ENCODE measurements at places on chromosomes 2 and 18.

GRCh38 chr2:143803936-143804335, 674.7 kb downstream of the ARHGAP15 start:
- H3K4me3 ChIP-seq: no peak overlapping the region
- H3K27me3 ChIP-seq: no peaks in the 10 kb centered on the region
- no peak for DNase-seq
- no peaks in the 10 kb centered on the region for H3K4me1 ChIP-seq

DNA sequence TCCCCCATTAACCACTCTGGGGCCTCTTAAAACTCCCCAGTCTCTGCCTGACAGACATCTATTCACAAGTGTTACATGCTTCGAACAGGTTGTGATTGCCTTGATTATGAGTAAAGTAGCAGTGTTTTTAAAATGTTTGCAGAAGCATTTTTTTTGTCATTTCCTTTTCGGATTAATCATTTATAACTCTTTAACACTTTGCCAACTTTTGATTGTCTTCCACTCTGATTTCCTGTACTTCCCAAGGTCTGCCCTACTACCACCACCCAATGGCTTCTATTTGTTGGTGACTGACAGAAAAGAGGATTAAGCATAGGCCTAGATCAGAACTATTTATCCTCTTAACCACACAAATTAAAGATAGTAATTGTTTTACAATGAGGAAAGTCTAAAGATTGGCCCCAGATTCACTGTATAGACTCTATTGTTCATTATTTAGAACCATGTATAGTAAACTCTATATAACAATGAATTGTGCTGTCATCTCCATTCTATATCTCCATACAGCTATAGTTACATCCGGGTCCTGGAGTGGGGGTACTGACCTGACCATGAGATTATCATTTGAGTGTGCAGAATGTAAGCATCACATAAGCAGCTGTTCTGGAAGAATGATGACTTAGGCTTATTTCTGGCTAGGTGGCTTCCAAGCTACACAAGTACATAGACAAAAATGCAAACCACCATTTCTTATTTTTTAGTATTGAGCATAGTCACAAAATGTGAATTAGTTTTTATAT, 110.3 kb upstream of the RBMS1 start:
- no peak for DNase-seq
- H3K36me3 ChIP-seq: no peaks in the 10 kb centered on the region

- H3K4me1 ChIP-seq: peaks cover 9% of the 10 kb centered on the region
- H3K4me3 ChIP-seq: no peak overlapping the region
- no peaks in the 10 kb centered on the region for H3K36me3 ChIP-seq
- peak; percentile 52 for DNase-seq
- no peak overlapping the region for H3K27ac ChIP-seq
Observed at GRCh38 chr2:205763708-205764211, 81.5 kb downstream of the NRP2 start.

GRCh38 chr2:226308986-226309385, 490.6 kb downstream of the IRS1 start:
- H3K27me3 ChIP-seq: no peaks in the 10 kb centered on the region
- H3K36me3 ChIP-seq: no peaks in the 10 kb centered on the region
- no peaks in the 10 kb centered on the region for H3K4me1 ChIP-seq
- DNase-seq: no peak
- H3K27ac ChIP-seq: no peak overlapping the region

- no peaks in the 10 kb centered on the region for H3K4me1 ChIP-seq
- H3K4me3 ChIP-seq: no peak overlapping the region
- no peaks in the 10 kb centered on the region for H3K36me3 ChIP-seq
- no peak for DNase-seq
- no peak overlapping the region for H3K27ac ChIP-seq
- no peaks in the 10 kb centered on the region for H3K27me3 ChIP-seq
Observed at GRCh38 chr18:62346333-62347088, 21.4 kb downstream of the TNFRSF11A start.

DNA sequence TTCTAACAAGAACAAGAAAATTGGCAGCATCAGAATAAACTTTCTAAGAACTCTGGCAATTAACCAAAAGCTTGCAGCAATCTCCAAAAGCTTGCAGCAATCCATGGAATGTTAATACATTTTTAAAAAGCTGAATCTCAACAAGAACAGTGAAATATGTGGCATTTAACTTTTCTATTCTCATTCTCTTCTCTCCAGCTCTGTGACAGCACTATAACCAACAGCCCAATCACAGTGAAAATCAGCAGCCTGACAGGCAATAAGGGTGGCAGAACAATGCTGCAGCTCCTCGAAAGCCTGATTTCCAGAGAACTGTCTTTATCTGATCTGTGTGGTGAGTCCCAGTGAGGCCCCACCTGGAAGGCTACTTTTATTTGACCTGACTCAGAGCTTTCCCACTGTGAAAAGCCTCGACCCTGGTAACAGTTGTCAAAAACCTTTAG, 60.0 kb downstream of the TMEM131 start:
- H3K4me1 ChIP-seq: peaks cover 32% of the 10 kb centered on the region
- H3K4me3 ChIP-seq: no peak overlapping the region
- no peaks in the 10 kb centered on the region for H3K27me3 ChIP-seq
- H3K36me3 ChIP-seq: no peaks in the 10 kb centered on the region
- no peak overlapping the region for H3K27ac ChIP-seq

DNA sequence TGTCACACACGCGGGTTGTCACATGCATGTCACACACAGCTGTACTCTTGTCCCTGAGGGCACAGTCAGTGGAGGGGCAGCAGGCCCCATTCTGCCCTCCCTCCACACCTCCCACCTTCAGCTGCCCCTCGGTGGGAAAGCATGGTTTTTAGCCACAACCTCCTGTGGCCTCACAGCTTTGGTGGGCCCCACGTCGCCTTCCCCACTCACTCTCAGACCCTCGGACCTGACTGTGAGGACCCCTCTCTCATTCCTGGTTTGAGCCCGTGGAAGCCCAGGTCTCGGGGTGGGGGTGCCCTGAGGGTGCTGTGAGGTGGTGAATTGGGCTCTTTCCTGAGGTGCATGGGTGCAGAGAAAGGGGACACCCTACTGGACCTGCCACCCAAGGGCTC, 19.9 kb downstream of the KCNG2 start:
- H3K4me3 ChIP-seq: no peak overlapping the region
- H3K4me1 ChIP-seq: no peaks in the 10 kb centered on the region
- no peaks in the 10 kb centered on the region for H3K36me3 ChIP-seq

DNA sequence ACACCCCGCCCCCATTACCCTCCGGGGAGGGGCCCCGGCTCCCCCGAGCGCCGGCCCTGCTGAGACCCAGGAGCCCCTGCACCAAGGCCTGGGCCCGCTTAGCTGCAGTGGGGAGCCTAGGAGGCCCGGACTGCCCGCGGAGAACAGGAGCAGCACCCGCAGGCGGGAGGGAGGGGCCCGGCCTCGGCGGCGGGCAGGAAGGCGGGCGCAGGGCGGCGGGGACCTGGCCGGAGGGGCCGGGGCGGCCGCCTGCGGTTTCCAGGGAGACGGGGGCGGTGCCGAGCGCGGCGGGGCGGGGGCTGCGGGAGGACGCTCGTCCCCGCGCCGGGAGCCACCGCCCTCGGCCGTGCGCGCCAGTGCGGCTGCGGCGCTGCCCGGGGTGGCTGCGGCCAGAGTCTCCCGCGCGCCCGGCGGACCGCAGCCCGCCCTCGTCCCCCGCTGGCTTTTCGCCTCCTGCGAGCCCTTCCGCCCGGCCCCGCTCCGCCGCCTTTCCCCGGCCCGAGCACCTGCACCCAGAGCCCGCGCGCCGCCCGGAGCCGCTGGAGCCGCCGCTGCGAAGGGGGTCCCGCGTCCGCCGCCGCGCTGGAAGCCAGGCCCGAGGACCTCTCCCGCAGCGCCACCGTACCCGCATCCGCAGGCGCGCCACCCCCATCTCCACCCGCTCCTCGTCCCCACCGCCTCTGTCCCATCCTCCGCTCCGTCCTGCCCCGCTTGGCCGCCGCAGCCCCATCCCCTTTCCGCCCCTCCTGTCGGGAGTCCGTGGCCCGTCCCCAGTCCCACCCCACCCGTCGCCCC, 17.2 kb downstream of the GPC1 start:
- H3K27me3 ChIP-seq: no peaks in the 10 kb centered on the region
- H3K27ac ChIP-seq: no peak overlapping the region
- no peak overlapping the region for H3K4me3 ChIP-seq
- no peaks in the 10 kb centered on the region for H3K36me3 ChIP-seq

DNA sequence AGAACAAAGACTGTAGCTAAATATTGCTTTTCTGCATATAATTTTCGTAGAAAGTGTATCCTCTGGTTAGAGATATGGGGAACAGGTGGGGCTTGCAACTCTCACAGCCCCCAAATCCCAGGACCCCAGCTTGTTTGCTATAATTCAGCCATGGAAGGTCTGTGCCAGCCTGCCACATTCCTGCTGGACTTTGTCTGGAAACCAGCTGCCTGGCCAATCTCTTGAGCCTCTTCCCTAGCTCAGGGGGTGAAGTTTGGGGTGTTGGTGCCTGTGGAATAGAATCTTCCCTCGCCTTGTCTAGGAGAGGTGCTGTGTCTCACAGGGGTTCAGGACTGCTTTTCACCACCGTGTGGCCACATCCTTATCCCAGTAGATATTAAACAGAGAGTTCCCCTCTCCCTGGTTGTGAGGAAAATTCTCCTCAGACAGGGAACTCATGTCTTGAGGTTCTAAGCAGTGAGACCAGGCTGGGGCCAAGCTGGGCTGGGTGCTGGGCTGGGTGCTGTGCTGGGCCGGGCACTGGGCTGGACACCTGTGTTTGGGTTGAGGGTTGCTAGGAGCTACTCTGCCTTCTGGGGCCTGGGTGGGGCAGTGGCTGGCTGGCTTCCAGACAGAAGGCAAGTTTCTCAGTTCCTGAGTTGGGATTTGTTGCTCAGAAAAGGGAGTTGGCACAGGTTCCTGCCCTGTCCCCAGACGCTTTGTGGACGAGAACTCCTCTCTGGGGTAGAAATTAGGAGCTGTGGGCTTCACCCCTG, 12.3 kb downstream of the TOGARAM2 start:
- H3K27ac ChIP-seq: no peak overlapping the region
- no peaks in the 10 kb centered on the region for H3K27me3 ChIP-seq
- H3K4me3 ChIP-seq: no peak overlapping the region
- DNase-seq: peak; percentile 68

GRCh38 chr2:218396688-218397462, 2.8 kb upstream of the CTDSP1 start:
- H3K36me3 ChIP-seq: no peaks in the 10 kb centered on the region
- H3K27me3 ChIP-seq: no peaks in the 10 kb centered on the region
- H3K4me1 ChIP-seq: peaks cover 46% of the 10 kb centered on the region
- DNase-seq: peak; percentile 87
- peak overlapping the region; percentile 97 for H3K27ac ChIP-seq
- H3K4me3 ChIP-seq: peak overlapping the region; percentile 19
